ENCODE measurements at places on chromosomes 2 and 18. TPM values are rescaled to one million over a fixed set of nuclear protein-coding genes. Genes with fewer than 3 reads are reported as not detected.

DNA sequence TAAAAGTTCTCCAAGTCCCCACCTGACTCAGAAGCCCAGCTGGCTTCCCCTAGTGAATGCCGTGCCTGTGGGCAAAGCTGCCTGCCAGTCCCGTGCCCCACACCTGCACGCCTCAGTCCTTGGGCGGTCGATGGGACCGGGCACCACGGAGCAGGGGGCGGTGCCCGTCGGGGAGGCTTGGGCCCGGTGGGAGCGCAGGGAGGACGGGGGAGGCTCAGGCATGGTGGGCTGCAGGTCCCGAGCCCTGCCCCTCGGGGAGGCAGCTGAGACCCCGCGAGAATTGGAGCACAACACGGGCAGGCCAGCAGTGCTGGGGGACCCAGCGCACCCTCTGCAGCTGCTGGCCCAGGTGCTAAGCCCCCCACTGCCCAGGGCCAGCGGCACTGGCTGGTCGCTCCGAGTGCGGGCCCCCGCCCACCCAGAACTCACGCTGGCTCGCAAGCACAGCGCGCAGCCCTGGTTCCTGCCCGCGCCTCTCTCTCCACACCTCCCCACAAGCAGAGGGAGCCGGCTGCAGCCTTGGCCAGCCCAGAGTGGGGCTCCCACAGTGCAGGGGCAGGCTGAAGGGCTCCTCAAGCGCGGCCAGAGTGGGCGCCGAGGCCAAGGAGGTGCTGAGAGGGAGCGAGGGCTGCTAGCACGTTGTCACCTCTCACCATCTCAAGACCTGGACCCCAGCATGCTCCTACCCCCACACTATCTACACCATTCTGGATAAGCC is 215.5 kb downstream of the TNS1 start:
- DNase-seq = no peak

- no peak for DNase-seq
Observed at GRCh38 chr2:196080526-196080925, 11.9 kb upstream of the DNAH7 start.

- no peak for DNase-seq
Observed at GRCh38 chr2:192155511-192156118, 39.1 kb downstream of the TMEFF2 start.

GRCh38 chr18:43405097-43405496 is 127.8 kb upstream of the SYT4 start:
- DNase-seq = no peak

DNA sequence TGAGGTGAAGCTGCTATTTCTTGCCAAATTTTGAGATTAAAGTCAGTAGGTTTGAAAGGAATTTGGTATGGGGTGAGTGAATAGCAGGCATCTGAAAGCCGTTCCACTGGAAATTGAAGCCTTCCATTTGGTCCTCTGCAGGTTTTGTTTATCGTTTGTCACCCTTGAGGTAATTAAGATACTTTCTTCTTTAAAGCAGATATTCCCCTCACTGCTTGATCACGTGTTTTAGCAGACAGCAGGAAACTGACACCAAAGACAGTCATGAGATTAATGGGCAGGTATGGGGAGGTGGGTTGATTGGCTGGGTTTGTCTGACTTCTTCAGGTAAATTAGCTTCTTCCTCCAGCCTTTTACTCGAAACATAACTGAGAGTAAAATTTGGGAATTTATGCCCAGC is 10.7 kb downstream of the LPIN1 start:
- no peak for DNase-seq

GRCh38 chr2:201938781-201939180 is 94.9 kb upstream of the FZD7 start:
- DNase-seq = no peak

DNA sequence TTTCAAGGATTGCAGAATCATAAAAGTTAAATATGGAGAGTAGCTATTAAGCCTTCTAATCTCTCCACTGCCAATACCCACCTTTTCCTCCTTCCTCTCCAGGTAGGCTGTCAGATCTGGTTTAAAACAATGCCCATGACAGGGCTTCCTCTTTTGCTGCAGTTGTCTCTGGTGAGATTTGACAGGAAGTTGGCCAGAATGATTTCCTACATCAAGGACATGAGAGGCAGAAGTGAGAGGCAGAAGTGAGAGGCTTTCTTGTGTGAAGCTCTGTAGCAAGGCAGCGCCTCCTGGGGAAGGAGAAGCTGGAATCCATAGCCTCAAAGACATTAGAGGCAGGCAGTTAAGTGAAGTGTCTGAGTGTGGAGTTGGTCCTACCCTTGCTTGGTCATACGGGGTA is 385.7 kb downstream of the HRH4 start:
- no peak for DNase-seq

DNA sequence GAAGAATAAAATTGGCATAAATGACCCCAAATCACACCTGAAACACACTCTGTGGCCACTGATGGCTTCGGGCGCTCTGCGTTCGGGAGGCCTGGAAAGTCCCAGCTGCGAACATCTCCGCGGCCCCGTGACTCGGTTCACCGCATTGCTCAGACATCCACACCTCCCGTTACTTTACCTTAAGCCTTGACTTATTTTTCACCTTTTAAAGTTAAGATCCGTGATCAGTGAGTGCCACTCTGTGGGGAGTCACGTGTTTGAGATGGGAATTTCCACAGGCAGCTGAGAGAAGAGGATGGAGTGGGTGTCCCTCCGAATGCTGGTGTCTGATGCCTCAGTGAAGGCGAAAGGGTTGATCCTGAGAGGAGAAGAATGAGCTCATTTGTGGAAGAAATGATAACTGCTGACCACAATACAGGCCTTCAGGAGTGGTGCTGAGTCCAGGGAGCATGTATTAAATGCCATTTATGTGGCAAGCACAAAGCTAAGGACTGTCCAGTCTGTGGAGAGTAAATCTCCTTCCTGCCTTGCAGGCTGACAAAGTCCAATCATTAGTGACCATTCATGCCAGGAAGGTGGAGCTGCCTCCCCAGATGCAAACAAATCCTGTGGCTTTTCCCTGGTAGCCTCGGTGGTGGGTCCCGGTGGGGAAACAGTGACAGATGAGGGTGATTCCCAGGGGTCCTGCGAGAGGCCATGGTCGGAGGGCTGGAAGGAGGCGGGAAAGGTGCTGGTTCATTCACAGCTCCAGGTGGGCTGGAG is 168.8 kb downstream of the RTP5 start:
- no peak for DNase-seq

- peak; percentile 98 for DNase-seq
Observed at GRCh38 chr2:676647-677055, 555 bp downstream of the TMEM18 start.

DNA sequence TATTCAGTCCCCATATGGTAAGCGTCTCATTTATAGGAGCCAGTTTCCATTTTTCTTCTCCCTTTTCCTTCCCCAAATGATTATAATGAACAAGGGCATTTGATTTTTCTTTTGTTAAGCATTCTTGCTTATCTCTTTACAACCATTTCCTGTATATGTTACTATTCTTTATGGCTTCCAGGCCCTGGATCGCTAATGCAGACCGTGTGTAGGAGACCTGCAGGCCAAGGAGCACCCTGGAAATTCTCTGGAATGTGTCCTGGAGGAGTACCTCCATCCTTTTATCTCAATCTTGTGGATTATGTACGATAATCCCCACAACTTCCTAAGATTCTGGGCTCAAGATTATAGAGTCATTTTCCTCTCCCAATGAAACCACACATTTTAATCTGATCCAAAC is 439.6 kb upstream of the MMADHC start:
- no peak for DNase-seq

- no peak for DNase-seq
Observed at GRCh38 chr2:36489281-36489680, 108.7 kb downstream of the FEZ2 start.

DNA sequence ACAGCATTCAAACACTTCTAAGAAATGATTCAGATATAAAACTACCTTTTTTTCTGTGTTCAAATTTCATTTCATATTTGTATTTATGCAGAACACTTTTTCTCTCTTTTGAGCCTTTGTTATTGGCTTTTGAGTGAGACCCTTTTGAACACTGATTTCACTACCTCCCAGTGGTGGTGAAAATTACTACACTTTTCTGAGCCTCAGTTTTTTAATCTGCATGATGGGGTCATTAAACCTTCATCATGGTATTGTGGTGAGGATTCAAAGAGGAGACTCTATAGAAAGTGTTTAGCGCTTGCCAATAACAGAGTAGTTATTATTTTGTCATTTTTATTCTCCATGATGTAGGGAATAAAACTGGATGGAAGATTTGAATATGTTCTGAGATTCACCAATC is 169.8 kb downstream of the THSD7B start:
- DNase-seq = no peak

GRCh38 chr2:37472959-37473358 is 128.5 kb downstream of the QPCT start:
- DNase-seq = no peak

Gene LHCGR
- polyA plus RNA-seq = not detected

Gene SERPINB10
- polyA plus RNA-seq = not detected
